ENCODE measurements at places on chromosomes 4 and X.

DNA sequence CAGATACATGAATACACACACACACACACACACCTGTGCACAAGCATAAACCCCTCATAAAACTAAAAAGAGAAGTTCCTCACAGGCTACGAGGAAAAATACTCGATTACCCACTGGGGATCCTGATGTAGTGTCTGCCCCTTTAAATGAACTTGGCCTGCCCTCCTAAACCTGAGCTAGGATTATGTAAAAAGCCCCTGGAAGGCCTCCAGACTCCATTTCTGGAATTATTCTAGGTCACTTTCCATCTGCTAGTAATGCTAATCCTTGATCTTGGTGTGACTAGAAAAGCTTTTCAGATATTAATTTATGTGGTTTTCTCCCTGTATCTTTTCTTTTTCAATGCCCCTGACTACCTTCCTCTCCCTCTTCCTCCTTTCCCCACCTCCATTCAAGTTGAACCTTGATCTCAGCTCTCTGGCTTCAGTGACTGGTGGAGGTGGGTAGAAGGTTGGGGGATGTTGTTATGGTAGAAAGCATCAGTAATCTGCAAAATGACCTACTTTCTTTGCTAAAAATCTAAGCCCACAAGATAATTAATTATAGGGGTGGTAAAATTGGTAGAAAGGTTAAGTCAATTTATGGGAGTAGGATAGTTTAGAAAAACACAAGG lies 25.5 kb upstream of the ZNF330 start:
- DNase-seq, result no peak

- DNase-seq, result no peak
Measured at GRCh38 chrX:13179100-13179499, 134.7 kb upstream of the FAM9C start.

- DNase-seq, result peak; percentile 47
Measured at GRCh38 chr4:19729886-19730651, 521.6 kb upstream of the SLIT2 start.

DNA sequence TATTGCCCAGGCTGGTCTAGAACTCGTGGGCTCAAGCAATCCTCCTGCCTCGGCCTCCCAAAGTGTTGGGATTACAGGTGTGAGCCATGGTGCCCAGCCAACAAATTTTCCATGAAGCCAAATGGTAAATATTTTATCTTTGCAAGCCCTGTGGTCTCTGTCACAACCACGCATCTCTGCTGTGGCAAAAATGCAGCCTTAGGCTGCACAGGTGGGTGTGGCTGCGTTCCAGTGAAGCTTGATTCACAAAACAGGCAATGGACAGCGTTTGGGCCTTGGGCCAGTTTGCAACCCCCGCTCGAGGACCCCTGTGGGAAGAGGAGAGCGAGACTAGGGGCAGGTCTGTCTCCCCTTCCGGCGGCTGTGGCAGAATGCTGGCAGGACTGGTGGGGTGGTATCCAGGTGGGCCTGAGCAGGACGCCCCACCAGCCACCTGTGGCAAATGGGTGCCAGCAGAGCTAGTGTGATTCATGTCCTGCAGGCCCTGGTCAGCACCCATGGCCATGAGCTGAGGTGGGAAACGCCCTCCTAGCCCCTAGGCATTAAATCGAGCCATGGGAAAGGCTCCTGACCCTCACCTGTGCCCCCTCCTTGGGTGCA lies 19.7 kb downstream of the HTRA3 start:
- DNase-seq, result no peak

- no peak for DNase-seq
Measured at GRCh38 chr4:139534287-139534950, 21.6 kb downstream of the SETD7 start.

GRCh38 chrX:152819266-152819665 lies 11.3 kb downstream of the CETN2 start:
- no peak for DNase-seq

- DNase-seq, result no peak
Measured at GRCh38 chr4:126734465-126734864, 898.3 kb upstream of the INTU start.

DNA sequence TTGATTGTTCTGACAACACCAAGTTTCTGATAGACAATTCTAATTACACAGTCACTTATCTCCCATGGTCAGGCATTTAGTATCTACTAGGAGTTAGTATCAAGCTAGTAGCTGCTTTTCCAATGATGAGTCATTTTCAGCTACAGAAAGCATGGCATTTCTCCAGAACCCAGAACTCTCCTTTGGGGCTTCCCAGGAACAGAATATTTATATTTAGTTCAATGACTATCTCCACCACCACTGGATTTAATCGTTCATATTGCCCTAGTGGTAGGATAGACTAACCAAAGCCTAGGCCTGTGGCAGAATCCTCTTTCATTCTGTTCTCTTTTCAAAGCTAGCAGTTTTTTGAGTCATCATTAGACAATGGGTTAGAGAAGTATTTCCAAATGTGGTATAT lies 569.4 kb downstream of the GABRG1 start:
- DNase-seq, result peak; percentile 39

DNA sequence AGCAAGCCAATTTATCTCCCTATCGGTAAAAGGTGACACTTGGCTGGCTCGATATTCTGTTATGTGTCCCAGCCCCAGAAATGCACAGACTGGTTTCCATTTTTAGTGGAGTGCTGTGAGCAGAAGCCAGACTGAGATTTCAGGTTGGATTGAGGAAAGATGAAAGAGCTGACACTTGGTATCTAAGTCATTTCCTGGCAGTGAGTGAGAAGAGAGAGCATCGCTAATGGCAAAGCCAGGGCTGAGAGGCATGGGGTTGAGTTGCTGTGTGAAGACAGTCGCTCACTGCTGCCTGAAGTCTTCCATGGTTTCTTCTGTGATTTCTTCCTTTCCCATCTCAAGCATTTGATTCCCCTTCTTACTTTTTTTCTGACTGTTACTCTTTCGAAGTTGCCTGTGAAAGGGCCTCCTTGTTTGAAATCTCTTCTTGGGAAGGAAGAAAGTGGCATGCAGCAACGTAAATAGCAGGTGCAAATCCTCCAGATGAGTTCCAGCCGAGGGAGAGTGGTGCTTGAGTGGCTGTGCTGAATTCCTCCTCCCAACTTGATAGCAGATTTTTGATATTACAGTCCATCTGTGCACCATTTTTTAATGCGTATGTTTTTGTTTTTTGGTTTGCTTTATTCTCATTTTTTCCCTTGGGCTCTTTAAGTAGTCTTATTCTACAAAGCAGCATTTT lies 109.2 kb upstream of the LIMCH1 start:
- DNase-seq, result no peak

- DNase-seq, result peak; percentile 48
Measured at GRCh38 chrX:78092296-78092695, 11.8 kb upstream of the PGK1 start.

GRCh38 chr4:125739760-125740159 lies 425.0 kb downstream of the FAT4 start:
- DNase-seq, result no peak

- DNase-seq, result no peak
Measured at GRCh38 chr4:55965585-55965984, 16.8 kb downstream of the CEP135 start.

- DNase-seq, result peak; percentile 24
Measured at GRCh38 chr4:88809576-88810219, 112.1 kb upstream of the NAP1L5 start.

DNA sequence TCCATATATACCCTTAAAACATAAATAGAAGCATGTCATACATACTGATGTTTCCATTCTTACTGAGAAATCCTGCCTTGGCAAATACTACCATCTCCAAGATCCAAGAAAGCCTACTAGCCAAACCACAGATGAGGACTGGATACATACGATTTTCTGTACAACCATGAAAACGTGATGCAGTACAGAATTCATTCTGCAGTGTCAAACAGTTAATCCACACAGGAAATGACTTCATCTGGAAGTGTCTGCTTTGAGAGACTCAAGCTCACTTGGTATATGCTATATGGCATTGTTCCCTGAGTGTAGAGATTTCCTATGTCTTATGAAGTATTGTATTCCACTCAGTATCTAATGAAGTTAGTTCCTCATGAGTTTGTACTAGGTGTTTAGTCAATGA lies 94.3 kb downstream of the CT47B1 start:
- DNase-seq, result peak; percentile 35

DNA sequence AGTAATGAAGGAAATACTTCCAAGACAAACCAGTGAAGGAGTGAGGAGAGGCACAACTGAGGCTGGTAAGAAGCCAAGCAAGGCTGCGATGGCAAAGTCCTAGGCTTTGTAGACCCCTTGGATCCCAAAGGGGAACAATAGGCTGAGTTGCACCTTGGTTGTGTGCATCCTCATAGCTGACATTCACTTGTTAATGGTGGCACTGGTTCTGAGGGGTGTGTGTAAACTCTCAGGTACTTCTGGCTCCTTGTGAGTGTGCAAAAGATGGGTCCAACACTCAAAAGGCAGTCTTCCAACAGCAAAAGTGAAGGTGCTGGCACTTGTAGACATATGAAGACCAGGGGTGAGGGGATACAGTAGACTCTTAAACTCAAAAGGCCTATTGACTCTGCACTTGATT lies 60.5 kb downstream of the CCNG2 start:
- no peak for DNase-seq

- peak; percentile 19 for DNase-seq
Measured at GRCh38 chr4:133150486-133151340, 1.6 kb downstream of the PCDH10 start.

- DNase-seq, result no peak
Measured at GRCh38 chr4:166323250-166323649, 450.2 kb downstream of the TLL1 start.

- DNase-seq, result peak; percentile 10
Measured at GRCh38 chr4:113145519-113146291, 96.3 kb downstream of the ANK2 start.

- DNase-seq, result no peak
Measured at GRCh38 chrX:119288890-119289393, 52.9 kb downstream of the PGRMC1 start.

- no peak for DNase-seq
Measured at GRCh38 chrX:150185766-150186165, 177.4 kb upstream of the MAMLD1 start.

DNA sequence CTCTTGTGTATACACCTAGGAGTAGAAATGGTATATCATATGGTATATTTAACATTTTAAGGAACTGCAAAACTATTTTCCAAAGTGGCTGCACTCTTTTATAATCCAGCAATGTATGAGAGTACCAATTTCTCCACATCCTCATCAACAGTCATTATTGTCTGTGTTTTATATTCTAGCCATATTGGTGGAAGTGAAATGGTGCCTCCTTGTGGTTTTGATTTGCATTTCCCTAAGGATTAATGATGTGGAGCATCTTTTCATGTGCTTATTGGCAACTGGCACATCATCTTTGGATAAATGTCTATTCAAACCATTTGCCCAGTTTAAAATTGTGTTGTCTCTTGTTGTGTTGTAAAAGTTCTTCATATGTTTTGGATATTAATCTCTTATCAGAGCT lies 9.6 kb downstream of the BMP15 start:
- no peak for DNase-seq

DNA sequence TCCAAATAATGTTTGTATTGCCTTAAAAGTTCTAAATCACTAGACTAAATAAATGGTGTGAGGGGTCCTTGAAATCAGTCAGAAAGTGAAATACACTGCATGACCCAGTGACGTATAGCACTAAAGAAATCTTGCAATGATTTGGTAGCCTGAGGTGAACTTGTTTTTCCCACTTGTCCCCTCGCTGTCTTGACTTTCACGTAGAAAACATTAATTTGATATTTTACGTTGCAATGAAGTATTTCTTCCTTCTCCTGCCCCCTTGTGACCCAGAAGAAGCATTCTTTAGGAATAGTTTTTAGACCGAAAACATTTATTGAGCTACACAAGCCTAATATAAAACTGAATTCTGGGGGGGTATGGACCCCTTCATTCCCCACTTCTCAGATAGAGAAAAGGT lies 3.7 kb downstream of the KLB start:
- DNase-seq, result no peak

DNA sequence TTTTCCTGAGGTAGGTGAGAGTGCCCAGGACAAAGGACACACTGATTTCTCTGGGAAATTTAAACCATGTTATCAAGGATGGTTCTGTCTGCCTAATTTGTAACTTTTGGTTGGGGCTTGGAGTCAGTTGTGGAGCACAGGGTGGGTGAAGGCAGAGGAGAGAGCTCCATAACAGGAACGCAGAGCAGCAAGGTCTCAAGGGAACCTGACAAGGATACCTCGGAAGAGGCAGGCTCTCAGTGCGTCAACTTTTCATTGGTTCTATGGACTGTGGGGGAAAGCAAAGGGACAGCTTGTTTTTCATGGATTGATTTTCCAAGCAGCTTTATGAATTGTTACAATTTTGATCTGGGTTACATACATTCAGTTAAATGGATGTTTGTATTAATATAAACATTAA lies 110.4 kb downstream of the SLIT2 start:
- no peak for DNase-seq

DNA sequence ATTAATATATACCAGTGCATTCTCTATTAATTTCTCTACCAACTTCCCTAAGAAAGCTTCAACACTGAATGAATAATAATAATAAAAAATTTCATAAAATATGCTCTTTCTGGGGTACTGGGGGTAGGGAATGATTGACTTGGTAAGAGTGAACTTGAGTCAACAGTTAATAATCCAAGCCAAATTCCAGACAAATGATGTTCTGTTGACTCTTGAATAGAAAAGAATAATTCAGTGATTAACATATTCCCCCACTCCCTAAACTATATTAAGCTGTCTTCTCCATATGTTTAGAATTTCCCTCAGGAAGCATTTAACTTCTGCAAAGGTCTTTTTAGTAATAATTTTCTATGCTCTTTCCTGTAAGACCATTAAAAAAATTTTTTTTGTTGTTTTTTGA lies 12.3 kb downstream of the PGRMC2 start:
- no peak for DNase-seq

DNA sequence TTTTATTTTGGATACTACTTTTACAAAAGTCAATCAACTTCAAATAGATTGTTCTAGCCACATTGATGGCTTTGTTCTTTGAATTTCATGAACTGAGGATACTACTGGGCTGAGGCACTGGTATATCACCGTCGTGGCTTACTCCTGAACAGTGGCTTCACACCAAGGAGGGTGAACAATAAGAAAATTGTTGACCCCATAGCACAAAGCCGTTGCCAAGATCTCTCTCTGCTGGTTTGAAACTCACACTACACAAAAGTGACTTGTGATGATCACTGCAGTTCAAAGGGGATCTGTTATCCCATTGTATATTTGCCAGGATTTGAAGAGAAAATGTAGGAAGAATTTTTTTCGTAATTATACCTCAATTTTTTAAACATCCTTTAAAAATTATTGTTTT lies 119.6 kb downstream of the PDLIM5 start:
- no peak for DNase-seq
